Stimulated activated naive CD8-positive, alpha-beta T cell treated with anti-CD3 and anti-CD28 coated beads, Interleukin-15, amount 100 ng/mL, for 72 hours (primary cell): ENCODE measurements at places on chromosomes 2 and 18.

DNA sequence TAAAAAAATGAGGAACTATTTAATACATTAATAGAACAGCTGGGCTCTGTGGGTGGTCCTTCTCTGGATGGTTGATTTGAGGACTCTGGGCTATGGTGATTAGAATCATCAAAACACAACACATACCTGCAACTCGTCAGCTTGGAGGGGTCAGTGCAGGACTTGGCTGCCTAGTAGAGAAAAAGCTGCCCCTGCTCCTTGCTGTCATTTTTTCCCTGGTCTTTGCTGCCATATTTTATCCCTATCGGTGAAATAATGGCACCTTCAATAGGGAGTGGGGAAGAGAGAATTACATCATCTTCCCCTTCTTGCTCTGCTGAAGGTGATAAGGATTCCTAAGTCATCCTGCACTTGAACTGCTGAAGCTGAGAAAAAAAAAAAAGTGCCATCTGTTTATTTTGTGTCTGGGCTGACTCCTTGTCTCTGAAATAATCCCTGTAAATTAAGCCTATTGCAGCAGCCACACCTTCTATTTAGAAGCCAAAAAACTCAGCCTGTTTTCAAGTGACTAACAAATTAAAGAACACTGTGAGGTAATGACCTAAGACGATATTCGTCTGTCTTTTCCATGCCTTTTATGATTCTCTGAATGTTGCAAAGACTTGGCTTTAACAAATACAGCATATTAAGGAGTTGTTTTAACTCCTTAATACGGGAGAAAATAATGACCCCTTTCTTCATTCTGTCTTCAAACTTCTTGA is 89.3 kb downstream of the ACVR1 start:
- DNase-seq = no peak

DNA sequence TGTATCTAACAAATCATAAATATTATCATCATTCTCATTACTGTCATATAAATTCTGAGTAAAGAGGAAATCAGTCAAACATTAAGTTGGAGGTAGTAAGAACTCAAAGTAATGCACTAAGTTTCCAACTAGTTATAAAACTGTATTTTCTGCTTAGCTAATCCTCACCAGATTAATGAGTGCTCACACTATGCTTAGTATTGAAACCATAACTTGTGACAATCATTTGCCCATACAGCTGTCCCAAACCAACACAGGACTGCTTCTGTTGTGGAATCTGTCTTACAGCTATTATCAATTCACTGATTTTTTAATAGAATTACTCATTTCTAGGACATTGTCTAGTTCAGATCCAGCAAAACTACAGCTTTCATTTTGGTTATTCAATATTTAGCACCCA is 41.5 kb upstream of the TANK start:
- no peak for DNase-seq

DNA sequence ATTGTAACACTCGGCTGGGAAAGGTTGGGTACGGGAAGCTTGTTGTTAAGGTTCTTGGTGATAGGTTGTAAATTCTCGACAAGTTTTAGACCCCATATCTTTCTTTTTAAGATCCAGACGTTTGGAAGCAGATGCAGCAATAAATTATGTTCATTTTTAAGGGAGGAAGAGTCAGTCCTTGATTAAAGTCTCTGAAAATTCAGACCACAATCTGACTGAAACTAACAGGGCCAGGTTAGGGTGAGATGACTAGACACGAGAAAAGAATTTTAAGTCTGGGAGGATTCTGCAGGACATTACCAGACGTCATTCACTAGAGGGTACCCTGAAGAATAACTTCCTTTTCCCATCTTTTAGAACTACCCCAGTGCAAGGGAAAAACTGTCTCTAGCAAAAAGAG is 16.1 kb downstream of the WIPF1 start:
- DNase-seq = no peak

- no peak for DNase-seq
Measured at GRCh38 chr18:74784752-74785151, 187.1 kb downstream of the ZNF407 start.

- no peak for DNase-seq
Measured at GRCh38 chr2:11659851-11660250, 10.1 kb downstream of the NTSR2 start.

GRCh38 chr2:79512442-79513401 is at the start of gene CTNNA2:
TSS of gene CTNNA2 (plus strand) at chr2:79513051.
- peak; percentile 9 for DNase-seq

GRCh38 chr2:86393521-86394491 is 47.4 kb upstream of the KDM3A start:
- DNase-seq = no peak
